ENCODE measurements at places on chromosomes 4 and X.

DNA sequence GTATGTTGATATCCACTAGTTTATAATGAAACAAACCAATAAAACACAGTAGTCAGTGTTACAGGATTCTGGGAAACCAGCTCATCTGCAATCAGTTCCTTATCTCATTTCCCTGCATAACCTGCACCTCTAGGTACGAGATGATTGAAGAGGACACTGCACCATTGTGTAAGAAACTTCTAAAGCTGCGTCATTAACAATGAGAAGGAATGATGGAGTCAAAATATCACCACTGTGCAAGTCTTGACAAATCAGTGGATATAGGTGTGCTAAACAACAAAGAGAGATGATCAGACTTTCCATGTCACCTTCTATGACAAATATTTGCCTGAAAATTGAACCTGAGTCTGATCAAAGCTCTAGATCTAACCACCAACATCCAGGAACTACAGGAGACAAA is 40.7 kb upstream of the DHX15 start:
- DNase-seq = no peak

- DNase-seq = no peak
Measured at GRCh38 chr4:132737344-132737743, 411.8 kb upstream of the PCDH10 start.

- DNase-seq = no peak
Measured at GRCh38 chrX:56284269-56284668, 52.1 kb downstream of the KLF8 start.

DNA sequence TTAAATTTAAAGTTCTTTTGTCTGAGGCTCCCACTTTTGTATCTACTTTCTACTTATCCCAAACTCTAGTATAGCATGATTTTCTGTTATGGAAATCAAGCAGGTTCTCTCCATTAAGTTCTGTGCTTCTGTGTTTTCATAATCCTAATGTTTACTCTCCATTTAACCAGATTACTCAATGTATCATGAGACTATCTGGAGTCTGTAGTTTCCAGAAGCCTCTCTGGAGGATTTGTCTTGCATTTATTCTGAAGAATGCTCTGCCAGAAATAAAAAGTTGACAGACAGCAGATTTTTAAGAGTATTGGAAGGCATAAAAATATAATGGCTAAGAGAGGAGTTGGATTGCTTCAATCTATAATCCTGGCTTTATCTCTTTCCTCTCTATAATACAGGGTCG is 39.2 kb upstream of the PLS3 start:
- no peak for DNase-seq

GRCh38 chr4:69493515-69493914 is 2.2 kb downstream of the UGT2B4 start:
- peak; percentile 27 for DNase-seq

- DNase-seq = no peak
Measured at GRCh38 chrX:30313322-30313721, 4.1 kb upstream of the NR0B1 start.

- DNase-seq = peak; percentile 3
Measured at GRCh38 chr4:139619644-139620043, 46.0 kb upstream of the MGST2 start.

GRCh38 chrX:130082244-130083106 is 27.8 kb downstream of the ELF4 start:
- DNase-seq = no peak

DNA sequence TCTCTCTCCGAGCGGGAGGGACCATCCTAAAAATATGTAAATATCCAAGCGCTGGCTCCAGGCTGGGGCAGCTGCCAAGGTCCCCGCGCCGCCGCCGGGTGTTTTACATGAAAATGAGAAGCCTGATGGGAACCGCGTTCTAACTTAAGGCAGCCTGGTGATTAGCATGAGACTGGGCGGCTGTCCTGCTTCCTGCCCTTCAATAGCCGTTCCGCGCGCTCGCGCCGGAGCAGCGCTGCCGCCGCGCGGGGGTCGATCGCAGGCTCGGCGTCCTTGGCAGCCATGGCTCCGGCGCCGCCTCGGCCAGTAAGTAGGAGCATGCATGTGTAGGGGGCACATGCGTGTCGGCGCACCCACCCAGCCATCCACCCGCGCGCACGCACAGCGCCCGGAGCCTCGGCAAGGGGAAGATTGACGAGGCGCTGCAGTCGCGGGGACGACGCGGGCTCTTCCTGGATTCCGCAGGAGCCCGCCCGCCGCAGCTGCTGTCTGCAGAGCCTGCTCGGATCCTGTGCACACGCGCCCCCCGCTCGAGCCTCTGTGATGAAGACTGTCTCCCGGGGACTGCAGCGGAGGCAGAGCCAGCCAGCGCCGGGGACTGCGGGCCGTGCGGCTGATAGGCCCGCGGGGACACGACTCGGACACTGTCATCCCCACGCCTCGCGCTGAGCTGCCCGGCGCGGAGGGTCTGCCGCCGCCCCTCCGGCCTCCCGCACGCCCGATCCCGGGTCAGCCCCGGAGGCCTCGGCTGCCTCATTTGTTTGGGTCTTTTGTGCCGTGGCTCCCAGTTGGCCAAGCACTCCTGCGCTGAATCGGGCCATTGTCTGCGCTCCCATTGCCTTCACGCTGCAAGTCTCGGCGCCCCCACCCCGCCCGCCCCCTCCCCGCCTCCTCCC is 734 bp downstream of the STOX2 start:
- peak; percentile 3 for DNase-seq

DNA sequence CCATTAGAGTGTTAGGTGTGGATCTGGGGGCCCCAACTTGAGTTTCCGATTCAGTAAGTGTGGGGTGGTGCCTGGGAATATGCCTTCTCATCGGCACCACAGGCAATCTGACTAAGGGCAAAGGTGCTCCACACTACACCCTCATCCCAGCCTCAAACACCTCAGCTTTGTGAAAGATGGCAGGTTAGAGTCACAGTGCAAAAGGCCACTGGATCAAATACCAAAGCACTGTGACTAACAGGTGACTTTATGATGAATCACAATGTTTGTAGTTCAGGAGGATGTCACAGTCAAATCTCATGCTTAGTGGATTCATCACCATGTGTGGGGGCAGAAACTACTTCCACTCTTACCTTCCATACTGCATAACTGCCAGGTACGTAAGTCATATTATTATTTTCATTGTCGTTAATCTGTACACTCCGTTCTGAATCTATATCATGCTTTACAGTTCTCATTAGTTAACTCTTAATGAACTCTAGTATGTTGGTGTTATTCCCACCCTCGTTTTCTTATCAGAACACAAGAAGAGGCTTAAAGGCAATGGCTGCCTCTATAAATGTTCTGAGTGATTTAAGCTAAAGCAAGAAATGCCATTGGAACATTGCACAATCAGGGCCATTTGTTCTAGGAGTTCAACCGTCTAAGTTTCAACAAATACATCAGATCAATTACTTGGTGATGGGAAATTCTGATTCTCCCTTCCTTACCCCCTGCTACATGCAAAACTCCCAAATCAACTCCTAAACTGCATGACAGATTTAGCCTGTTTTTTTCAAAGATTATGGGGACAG is 50.2 kb downstream of the PRKG2 start:
- no peak for DNase-seq

DNA sequence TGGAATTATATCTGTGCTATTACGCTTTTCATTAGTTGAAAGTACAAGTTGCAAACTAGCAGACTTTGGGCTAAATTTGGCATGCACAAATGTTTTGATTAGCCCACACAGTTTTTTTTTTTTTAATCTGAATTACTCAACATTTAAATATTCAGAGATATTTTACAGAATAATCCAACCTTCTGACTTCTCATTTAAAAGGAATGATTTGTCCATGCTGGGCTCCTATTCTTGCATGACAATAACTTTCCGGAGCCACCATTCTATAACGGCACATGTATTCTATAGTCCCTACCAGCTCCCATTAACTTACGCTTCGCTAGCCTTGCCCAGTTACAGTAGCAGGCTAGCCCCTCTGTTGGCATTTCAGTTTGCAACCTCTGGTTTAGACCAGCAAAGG is 219.3 kb upstream of the FTHL17 start:
- DNase-seq = no peak

GRCh38 chrX:118182025-118182424 is 65.4 kb upstream of the KLHL13 start:
- no peak for DNase-seq

DNA sequence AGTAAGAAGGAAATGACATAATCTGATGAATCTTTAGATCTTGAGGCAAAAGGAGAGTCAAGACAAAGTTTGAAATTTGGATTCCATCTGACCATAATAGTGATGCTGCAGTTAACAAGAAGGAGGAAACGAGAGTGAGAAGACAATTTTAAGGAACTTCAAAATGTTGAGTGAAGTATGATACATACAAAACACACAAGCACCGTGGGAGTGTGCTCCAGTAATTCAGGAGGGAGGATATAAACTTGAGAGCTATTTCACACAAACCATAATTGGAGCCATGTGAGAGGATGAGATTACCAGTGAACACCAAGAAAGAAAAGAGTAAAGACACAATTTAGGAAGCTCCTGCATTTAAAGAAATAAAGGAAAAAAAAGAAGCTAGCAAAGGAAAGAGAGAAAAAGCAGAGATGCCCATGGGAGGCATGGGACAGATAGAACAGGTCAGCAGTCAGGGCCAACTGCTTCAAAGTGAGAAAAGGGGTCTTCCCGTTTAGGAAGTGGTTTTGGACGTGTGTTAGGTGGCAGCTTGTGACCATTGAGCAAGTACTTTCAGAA is 150.7 kb upstream of the SLC7A11 start:
- no peak for DNase-seq

DNA sequence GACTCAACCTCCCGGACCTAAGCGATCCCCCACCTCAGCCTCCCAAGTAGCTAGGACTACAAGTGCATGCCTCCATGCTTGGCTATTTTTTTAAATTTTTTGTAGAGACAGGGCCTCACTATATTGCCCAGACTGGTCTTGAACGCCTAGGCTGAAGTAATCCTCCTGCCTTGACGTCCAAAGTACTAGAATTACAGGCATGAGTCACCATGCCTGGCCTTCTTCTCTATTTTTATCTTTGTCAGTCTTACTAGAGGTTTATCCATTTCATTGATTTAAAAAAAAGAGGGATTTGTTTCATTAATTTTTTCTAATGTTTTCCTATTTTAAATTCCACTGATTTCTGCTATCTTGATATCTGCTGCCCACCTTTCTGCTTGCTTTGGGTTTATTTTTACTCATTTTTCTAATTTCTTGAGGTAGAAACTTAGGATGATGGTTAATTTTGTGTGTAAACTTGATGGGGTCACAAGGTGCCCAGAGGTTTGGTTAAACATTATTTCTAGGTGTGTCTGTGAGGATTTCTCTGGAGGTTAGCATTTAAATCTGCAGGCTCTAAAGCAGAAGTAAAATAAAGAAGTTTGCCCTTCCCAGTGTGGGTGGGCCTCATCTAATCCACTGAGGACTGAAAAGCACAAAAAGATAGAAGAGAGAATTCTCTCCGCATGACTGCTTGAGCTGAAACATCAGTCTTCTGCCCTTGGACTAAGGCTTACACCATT is 116.2 kb upstream of the DCLK2 start:
- no peak for DNase-seq

DNA sequence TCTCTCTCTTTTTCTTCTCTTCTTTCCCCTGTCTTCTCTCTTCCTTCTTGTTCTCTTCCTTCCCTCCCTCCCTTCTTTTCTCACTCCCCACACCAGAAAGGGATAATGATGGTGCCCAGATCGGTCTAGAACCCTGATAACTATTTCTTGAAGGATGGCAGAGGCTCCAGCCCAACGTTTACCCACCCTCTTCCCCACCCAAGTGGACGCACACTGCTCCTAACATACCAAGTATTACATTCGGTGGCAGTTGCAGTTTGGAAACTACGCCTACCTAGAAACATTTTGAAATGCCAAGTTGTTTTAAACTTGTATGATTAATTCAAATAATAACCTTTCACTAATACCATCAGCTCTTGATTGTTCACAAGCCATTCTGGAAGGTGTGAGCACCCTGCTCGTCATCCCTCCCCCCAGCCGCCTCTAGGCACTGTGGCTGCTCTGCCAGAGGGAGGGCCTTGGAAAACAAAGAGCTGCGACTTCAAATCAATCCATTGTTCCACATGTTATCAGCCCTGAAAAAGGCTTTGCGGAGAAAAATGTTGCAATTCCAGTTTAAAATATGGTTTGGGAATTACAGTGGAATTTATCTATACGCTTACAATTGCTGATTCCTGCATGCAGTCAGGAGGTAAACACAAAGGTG is 1017.5 kb upstream of the TENM3 start:
- DNase-seq = no peak

DNA sequence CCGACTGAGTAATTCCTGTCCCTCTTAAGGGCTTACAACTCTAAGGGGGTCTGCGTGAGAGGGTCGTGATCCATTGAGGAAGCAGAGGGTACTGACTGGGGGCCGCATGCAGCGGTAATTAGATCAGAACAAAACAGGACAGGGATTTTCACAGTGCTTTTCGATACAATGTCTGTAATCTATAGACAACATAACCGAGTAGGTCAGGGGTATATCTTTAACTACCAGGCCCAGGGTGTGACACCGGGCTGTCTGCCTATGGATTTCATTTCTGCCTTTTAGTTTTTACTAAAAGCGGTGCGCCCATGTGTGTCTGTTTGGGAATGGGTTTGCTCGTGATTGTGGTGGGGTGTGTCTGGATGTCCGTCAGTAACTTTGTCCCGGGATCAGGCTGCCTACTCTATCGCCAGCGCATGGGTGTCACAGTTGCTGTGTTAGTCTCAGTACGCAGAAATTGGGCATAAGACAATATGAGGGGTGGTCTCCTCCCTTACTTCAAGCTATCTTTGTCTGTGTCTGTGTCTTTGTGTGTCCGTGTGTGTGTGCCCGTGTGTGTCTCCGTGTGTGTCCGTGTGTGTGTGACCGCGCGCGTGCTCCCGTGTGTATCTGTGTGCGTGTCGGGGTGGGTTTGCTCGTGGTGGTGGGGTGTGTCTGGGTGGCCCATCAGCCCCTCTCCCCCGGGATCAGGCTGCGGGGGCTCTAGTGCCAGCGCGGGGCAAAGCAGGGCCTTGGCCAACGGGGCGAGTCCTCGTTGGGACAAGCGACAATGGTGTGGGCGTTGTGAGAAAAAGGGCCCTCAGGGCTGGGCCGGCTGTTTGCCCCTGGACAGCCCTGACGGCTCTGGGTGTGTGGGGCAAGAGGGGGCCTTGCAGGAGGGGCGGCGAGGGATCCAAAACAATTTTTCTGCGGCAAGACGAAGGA is 10.4 kb downstream of the FRG2 start:
- no peak for DNase-seq

DNA sequence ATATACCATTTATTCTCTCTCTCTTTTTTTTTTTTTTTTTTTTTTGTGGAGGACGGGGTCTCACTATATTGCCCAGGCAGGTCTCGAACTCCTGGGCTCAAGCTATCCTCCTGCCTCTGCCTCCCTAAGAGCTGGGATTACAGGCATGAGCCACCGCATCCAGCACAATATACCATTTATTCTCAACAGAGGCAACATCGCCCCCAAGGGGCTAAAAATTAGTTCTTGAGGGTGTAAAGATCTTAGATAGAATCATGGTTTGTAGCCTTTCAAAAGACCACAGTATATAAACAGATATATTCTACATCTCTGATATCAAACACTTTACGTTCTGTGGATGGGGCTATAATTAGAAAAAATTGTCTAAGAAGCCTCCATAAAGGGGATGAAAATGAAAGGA is 39.8 kb upstream of the TCEAL2 start:
- no peak for DNase-seq

- no peak for DNase-seq
Measured at GRCh38 chr4:76658231-76659102, 223.4 kb downstream of the SHROOM3 start.

- DNase-seq = no peak
Measured at GRCh38 chr4:38180456-38180855, 220.3 kb downstream of the PTTG2 start.

GRCh38 chr4:152990471-152991131 is 54.5 kb downstream of the FHDC1 start:
- DNase-seq = no peak
